H4 (cell line): ENCODE measurements at places on chromosomes 5 and 9. TPM values are rescaled to one million over a fixed set of nuclear protein-coding genes. Genes with fewer than 3 reads are reported as not detected.

Gene SMIM33
- total RNA-seq: not detected in 2 replicates

Gene GDNF
- total RNA-seq: not detected in 2 replicates

Gene COX7C
- total RNA-seq: 848 and 900 TPM in 2 replicates

Gene PCDHAC2
- total RNA-seq: 1.5 and 1.8 TPM in 2 replicates

Gene ADGRV1
- 13.0 and 14.2 TPM in 2 replicates for total RNA-seq

Gene PCDHB13
- 1.2 and 2.0 TPM in 2 replicates for total RNA-seq

Gene SCAI
- total RNA-seq: 3.9 and 8.1 TPM in 2 replicates

Gene GARNL3
- total RNA-seq: 0.21 and 1.1 TPM in 2 replicates

Gene PCDHB4
- 0.21 TPM in 1 of 2 replicates, not detected in the other for total RNA-seq

Gene C5orf47
- total RNA-seq: not detected in 2 replicates

Gene PCDH1
- 1.2 and 6.6 TPM in 2 replicates for total RNA-seq

Gene THBS4
- total RNA-seq: 0.43 and 1.5 TPM in 2 replicates

DNA sequence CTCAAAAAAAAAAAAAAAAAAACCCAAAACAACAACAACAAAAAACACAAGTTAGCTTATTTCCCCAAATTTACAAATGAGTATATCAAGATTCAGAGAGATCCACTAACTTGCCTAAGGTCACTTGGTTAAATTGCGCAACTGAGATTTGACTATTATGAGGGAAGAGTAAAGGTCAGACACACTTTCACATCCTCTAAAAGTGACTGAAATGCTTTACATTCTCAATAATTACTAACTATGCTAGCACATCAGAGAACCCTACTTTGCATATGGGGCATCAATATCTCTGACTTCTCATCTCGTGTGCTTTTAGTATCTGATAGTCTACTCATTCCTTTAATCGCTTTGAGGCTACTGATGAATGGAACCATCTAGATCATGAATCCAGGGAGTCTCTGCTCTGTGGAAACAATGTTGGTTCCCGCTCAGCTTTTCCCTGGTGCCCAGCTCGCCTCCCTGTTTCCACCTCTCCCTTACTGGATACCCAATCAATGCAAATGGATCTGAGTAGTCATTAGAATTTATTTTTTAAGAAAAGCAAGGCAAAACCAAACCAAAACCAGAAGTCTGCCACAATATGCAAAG is 182.1 kb upstream of the TRIM32 start:
- no peak for DNase-seq

GRCh38 chr5:116358911-116359418 is 215.7 kb downstream of the SEMA6A start:
- DNase-seq: no peak

GRCh38 chr9:89022001-89022759 is 30.9 kb downstream of the S1PR3 start:
- DNase-seq: no peak

- no peak for DNase-seq
Observed at GRCh38 chr9:86602715-86603114, 248.5 kb upstream of the TUT7 start.

GRCh38 chr9:133777068-133777791 is 39.1 kb upstream of the SARDH start:
- DNase-seq: no peak

DNA sequence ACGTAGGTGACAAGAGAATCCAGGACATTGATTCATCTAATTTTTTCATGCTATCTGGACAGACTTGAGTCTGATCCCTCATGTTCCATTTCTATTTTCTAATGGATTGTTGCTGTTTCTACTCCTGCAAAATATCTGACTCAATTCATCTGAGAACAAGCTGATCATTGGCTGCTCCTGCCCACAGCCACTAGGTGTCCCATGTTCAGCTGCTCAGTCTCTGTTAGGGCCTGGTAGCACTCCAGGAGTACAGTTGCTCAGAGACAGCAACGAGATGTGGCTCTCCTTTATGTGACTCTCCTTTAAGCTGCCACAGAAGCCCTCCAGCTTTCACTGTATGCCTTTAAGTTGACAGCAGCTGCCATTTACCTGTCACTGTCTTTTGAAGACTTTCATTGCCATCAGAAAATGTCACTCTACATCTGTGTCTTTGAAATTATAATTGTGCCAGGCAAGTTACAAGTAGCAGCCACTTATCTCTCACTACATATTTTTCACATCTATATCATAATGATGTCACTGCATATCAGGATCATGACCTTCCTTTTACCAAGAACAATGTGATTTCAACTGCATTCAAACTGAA is 1944.2 kb upstream of the NUDT12 start:
- peak; percentile 51 for DNase-seq

- DNase-seq: no peak
Observed at GRCh38 chr5:143004361-143005145, 234.4 kb downstream of the ARHGAP26 start.

DNA sequence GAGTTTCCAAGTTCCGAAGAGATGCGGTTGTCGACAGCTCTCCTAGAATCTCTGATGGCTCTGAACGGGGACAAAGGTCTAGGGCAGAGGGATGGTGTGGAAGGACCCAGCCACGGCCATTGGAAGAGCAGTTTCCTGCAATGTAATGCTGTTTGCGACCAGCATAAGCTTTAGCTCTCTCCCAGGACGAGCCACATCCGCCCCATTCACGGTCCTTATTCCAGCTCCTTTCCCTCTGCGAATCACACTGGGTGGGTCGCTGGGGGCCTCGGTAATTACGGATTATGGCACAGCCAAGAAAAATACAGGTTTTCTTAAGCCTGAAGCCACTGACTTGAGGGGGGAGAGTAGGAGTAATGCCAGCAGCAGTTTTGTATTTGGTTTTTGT is 22.7 kb downstream of the ANXA2R start:
- peak; percentile 58 for DNase-seq

- DNase-seq: no peak
Observed at GRCh38 chr5:18036531-18036930, 402.3 kb downstream of the TAF11L14 start.

DNA sequence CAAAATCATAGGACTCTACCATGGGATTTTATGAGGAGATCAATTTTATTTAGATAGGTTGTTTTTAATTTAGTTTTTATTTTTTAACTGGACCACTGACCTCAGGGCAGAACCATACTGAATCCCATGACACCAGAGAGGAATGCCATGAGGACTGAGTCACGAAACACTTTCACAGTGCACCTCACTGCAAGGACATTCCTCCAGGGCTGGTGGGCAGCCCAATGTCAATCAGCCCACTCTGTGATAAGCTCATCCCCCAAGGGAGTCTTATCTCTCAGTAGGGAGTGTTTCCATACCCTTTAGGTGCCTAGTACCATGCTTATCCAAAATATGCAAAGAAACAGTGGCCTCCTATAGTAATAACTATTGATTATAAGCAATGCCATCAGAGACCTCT is 224.5 kb upstream of the CDH6 start:
- no peak for DNase-seq

- DNase-seq: no peak
Observed at GRCh38 chr5:55316289-55316688, 8.5 kb downstream of the MTREX start.

GRCh38 chr5:90054612-90055011 is 354.9 kb downstream of the CETN3 start:
- DNase-seq: no peak

DNA sequence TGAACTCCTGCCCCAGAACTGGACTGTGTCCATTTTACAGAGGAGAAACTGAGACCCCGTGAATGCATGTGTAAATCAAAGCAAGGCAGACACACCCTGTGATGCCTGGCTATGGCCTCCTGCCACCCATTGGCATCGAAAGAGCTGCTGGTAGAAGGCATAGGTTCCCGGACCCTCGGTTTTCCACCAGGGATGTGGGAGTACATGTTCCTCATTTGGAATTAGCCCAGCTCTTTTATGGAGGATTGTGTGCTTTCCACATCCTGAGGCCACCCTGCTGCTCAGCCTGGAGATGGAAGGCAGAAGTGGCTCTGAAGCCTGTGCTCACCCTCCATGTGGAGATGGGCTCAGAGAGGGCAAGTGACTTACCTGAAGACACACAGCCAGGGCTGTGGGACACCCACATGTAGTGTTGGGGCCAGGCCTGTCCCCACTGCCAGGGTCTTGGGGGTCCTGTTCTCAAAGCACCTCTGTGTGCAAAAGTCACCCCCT is 2.8 kb downstream of the SUSD3 start:
- DNase-seq: no peak

DNA sequence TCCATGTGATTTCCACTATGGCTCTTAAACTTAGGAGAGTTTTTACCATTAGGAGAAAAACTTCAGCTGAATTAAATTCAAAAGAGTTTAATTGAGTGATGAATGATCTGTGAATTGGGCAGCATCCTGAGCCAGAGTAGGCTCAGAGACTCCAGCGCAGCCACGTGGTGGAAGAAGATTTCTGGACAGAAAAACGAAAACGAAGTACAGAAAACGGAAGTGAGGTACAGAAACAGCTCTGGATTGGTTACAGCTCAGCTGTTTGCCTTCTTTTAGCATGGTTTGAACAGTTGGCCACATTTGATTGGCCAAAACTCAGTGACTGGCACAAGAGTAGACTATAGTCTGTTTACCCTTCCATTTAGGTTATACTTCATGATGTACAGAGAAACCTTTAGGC is 69.2 kb upstream of the PLPP1 start:
- peak; percentile 63 for DNase-seq

GRCh38 chr5:149153751-149154610 is 12.7 kb downstream of the ABLIM3 start:
- peak; percentile 57 for DNase-seq

GRCh38 chr5:128870373-128870772 is 94.9 kb upstream of the SLC27A6 start:
- DNase-seq: no peak

- DNase-seq: no peak
Observed at GRCh38 chr9:114164191-114164794, 9.0 kb downstream of the COL27A1 start.

GRCh38 chr5:140297283-140297682 is 5.6 kb downstream of the PFDN1 start:
- no peak for DNase-seq

DNA sequence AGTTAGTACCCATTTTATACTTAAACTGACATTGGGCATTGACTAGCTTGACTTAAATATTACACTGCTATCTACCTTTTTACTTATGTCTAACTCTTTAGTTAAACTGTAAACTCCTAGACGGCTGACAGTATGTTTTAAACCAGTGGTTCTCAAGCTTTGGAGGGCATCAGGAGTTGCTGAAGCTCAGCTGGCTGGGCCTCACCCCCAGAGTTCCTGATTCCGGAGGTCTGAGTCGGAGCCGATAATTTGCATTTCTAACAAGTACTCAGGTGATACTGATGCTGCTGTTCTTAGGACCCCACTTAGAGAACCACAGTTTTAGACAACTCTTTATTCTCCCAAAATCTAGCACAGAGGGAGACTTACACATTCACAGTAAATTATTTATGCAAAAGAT is 63.3 kb upstream of the PCA3 start:
- no peak for DNase-seq

GRCh38 chr9:18014556-18014955 is 435.7 kb downstream of the SH3GL2 start:
- DNase-seq: no peak

DNA sequence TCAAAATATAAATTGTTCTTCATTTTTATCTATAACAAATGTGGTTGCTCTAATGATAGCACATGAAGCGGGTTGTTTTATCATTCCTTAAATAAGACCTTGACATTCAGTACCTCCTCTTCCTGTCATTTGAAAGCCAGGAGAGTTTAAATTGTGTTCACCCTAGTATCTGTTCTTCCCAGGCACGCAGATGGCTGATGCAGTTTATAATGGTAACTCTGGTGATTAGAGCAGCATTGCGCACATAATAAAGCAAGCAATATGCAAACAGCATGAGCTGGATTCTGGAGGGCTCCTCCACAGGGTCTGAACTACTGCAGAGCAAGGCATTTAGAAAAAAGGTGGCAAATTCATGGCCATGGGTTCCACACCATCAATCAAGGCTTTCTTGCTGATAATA is 307.8 kb downstream of the ENC1 start:
- no peak for DNase-seq

- no peak for DNase-seq
Observed at GRCh38 chr9:22041775-22042174, 32.7 kb upstream of the CDKN2B start.

- no peak for DNase-seq
Observed at GRCh38 chr9:89113851-89114250, 64.8 kb downstream of the SHC3 start.

- no peak for DNase-seq
Observed at GRCh38 chr9:104836235-104836634, 72.3 kb downstream of the NIPSNAP3B start.

DNA sequence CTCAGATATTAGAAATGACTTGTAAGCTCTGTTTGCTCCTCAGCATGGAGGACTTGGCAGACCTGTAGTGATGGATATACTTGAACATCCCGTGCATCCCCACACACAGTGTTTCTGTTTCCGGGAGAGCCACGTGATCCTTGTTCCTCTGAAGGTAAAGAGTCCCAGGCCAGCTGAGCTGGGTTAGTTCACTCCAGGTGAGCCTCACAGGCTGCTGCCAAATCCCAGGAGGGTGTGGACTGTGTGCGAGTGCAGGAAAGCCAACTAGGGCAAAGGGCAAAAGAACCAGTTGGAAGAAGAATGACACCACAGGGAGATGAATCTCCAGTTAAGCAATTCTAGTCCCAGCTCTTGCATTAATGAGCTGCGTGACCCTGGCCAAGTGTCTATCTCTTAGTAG is 10.4 kb upstream of the TOMM5 start:
- no peak for DNase-seq

- no peak for DNase-seq
Observed at GRCh38 chr5:78649211-78649695, 681 bp upstream of the LHFPL2 start.

- DNase-seq: no peak
Observed at GRCh38 chr5:34977934-34978613, 48.7 kb downstream of the DNAJC21 start.

- no peak for DNase-seq
Observed at GRCh38 chr5:65047948-65048690, 279.4 kb downstream of the CWC27 start.

DNA sequence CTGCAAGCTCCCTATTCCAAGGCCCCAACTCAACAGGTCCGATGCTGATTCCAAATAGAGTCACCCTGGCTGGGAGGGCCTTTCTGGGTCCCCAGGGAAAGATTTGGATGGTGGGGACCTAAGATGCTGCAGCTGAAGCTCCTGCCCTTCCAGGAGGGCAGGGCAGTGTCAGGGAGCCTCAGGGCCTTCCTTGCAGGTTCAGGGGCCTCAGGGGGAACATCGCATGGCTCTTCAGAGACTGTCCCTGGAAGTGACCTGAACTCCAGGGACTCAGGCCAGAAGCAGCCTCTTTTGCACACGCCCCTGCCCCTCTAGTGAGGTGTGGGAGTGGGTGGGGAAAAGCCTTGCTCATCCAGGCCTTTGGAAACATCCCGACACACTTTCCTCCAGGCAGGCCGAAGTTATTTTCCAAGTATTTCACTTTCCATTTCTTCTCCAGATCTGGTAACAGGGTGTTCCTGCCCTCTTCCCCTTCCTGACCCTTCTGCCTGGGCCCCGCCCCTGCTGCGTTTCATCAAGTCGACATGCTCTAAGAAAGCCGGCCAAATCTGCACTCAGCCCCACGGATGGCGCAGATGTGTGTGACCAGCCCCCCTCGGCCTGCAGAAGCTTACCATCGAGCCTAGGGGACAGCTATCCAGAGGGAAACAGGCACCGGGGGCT is 159.5 kb downstream of the FGF18 start:
- peak; percentile 2 for DNase-seq

GRCh38 chr5:77321793-77322394 is 111.4 kb downstream of the PDE8B start:
- no peak for DNase-seq
